ENCODE measurements at places on chromosomes 13 and 19. TPM values are rescaled to one million over a fixed set of nuclear protein-coding genes. Genes with fewer than 3 reads are reported as not detected.

- DNase-seq, result no peak
- H3K4me1 ChIP-seq, result peaks cover 46% of the 10 kb centered on the region
- peak overlapping the region; percentile 3 for H3K4me3 ChIP-seq
These were observed 152.5 kb downstream of the RGCC start for GRCh38 chr13:41609828-41610227.

ICAM1 gene
- total RNA-seq, result 4.6 TPM

GRCh38 chr13:102726430-102726829 lies 31.6 kb upstream of the METTL21C start:
- H3K4me1 ChIP-seq, result peaks cover 19% of the 10 kb centered on the region
- no peaks in the 10 kb centered on the region for H3K27me3 ChIP-seq
- no peak overlapping the region for H3K4me3 ChIP-seq
- H3K36me3 ChIP-seq, result no peaks in the 10 kb centered on the region
- no peak overlapping the region for H3K27ac ChIP-seq
- peak; percentile 44 for DNase-seq

DNA sequence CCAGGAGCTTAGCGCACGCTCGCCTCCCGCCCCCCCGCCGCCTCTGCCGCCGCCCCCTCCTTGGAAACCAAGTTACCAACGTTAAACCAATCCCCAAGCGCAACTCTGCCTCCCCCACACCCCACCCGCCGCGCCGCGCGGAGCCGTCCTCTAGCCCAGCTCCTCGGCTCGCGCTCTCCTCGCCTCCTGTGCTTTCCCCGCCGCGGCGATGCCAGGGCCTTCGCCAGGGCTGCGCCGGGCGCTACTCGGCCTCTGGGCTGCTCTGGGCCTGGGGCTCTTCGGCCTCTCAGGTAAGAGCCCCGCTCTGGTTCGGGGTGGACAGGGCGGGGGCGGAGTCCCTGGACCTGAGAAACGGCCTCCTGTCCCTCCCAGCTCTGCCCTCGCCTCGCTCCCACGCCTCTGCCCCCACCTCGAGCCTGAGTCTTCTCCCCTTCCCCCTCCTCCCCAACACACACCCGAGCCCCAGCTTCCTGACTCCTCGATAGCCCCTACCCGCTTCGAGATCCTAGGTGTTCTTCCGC lies at the start of gene ICAM5:
TSS of gene ICAM5 (plus strand) at position 117 of the 521 bp plus-strand sequence. CDS start at position 209, 92 bp downstream.
- H3K27ac ChIP-seq, result peak within 1 kb of the TSS; percentile 83
- peaks cover 11% of the 10 kb centered on the region for H3K36me3 ChIP-seq
- peak within 1 kb of the TSS; percentile 79 for H3K4me3 ChIP-seq
- peaks cover 30% of the 10 kb centered on the region for H3K4me1 ChIP-seq
- peak; percentile 52 for DNase-seq
- no peaks in the 10 kb centered on the region for H3K27me3 ChIP-seq

- H3K36me3 ChIP-seq, result no peaks in the 10 kb centered on the region
- no peak overlapping the region for H3K4me3 ChIP-seq
These were observed 1101.9 kb downstream of the PCDH9 start for GRCh38 chr13:66128201-66128600.
